Activated naive CD8-positive, alpha-beta T cell treated with anti-CD3 and anti-CD28 coated beads for 36 hours (primary cell): ENCODE measurements at places on chromosomes 11 and 22. TPM values are rescaled to one million over a fixed set of nuclear protein-coding genes. Genes with fewer than 3 reads are reported as not detected.

The ARHGAP42 gene
- 0.22 TPM for total RNA-seq

The VSIG2 gene
- 0.18 TPM for total RNA-seq

The MGAT3 gene
- total RNA-seq: 1.0 TPM

The GUCD1 gene
- 145 TPM for total RNA-seq

The OR51S1 gene
- not detected for total RNA-seq

The TRIM21 gene
- total RNA-seq: 34.3 TPM

The CCDC157 gene
- 2.5 TPM for total RNA-seq

The TMEM121B gene
- 0.36 TPM for total RNA-seq

The OR51B4 gene
- total RNA-seq: not detected

The SCGB1C1 gene
- total RNA-seq: not detected

The RAB36 gene
- total RNA-seq: 0.90 TPM

The NCF4 gene
- 2.5 TPM for total RNA-seq

The MAPK8IP2 gene
- total RNA-seq: 0.21 TPM

The CABP4 gene
- total RNA-seq: 0.27 TPM

The SMC1B gene
- 2.1 TPM for total RNA-seq

The SLC22A6 gene
- total RNA-seq: not detected

The KRTAP5-8 gene
- total RNA-seq: not detected

The BATF2 gene
- not detected for total RNA-seq

The LGALS12 gene
- total RNA-seq: not detected

The ZNF215 gene
- total RNA-seq: 2.4 TPM

The FIBIN gene
- not detected for total RNA-seq

The TAF1D gene
- 324 TPM for total RNA-seq

The SSH3 gene
- total RNA-seq: 4.7 TPM

The CHADL gene
- total RNA-seq: 0.39 TPM

The IGHMBP2 gene
- 25.5 TPM for total RNA-seq

The IL18 gene
- not detected for total RNA-seq

The MUC5AC gene
- not detected for total RNA-seq

The TMEM151A gene
- not detected for total RNA-seq

The PNPLA5 gene
- not detected for total RNA-seq

The RIMBP3C gene
- total RNA-seq: 0.20 TPM

The TEX54 gene
- total RNA-seq: not detected

The MAPK8IP1 gene
- 0.54 TPM for total RNA-seq

The CASP5 gene
- not detected for total RNA-seq

The SHANK2 gene
- total RNA-seq: not detected

The MPPED1 gene
- total RNA-seq: not detected

The VWCE gene
- total RNA-seq: 18.3 TPM

The RBMXL2 gene
- not detected for total RNA-seq

The DCDC1 gene
- 0.36 TPM for total RNA-seq

The UBQLNL gene
- 0.19 TPM for total RNA-seq

The LRRC4C gene
- not detected for total RNA-seq

The HIKESHI gene
- total RNA-seq: 57.0 TPM

The SLC22A8 gene
- total RNA-seq: not detected

The NFAM1 gene
- 0.08 TPM for total RNA-seq

The SMTN gene
- total RNA-seq: 19.8 TPM

The TBRG1 gene
- 37.8 TPM for total RNA-seq

The CECR2 gene
- total RNA-seq: 0.26 TPM
